Spinal cord (tissue), 10 donors: ENCODE measurements at places on chromosomes 1 and 21. TPM values are rescaled to one million over a fixed set of nuclear protein-coding genes. Genes with fewer than 3 reads are reported as not detected.
A peak's percentile ranks its signal among the peaks of the same experiment; 100 is the strongest.

Gene LDLRAD1
- not detected for polyA plus RNA-seq

DNA sequence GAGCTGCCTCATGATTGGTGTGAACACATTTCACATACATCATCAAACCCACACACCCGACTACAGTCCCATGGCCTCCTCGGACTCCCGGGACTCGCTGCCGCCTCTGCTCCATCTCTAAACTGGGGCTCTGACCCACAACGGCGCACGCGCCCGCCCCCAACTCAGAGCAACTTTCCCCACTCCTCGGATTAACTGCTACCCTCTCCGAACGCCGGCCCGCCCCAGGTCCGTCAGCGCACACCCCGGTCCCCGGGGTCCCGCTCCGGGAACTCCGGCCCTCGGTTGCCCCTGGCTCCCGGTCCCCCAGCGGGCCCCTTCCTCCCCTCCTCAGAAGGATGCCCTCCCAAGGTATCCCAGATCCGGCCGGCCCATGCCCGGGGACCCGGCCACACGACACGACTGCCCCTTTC is 740 bp downstream of the DSTYK start:
- DNase-seq = no peak

- DNase-seq = no peak
Observed at GRCh38 chr1:211118407-211119102, 15.4 kb downstream of the KCNH1 start.

Gene CAMK2N1
- polyA plus RNA-seq = 300 TPM

DNA sequence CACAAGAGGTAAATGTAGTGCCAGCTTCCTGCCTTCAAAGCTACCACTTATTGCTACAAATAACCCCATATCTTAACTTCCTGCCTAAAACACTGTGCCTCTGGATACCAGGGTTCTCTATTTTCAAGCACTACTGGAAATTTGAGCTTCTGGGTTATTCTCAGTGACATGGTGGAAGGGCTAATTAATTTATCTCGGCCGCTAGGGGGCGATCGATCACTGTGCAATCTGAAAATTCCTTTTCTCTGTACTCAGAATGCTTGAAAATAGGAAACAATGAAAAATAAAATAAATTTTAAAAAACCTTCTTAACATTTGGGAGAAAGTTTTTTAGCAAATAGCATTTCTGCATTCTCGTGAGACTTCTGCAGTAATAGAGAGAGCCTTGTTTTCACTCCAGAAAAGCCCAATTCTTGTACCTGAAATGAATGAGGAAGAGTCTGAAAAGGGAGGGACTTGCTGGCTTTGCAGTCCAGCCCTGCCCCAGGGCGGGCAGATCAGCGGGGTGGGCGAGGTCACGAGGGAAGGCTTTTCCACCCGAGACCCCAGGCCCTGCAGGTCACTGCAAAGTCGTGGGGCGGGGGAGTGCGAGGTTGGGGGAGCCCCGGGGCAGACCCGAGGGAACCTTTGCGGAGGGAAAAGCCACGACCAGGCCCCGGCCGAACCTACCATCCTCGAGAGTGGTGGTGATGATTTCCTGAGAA is 276.7 kb downstream of the PCP4 start:
- DNase-seq = no peak

DNA sequence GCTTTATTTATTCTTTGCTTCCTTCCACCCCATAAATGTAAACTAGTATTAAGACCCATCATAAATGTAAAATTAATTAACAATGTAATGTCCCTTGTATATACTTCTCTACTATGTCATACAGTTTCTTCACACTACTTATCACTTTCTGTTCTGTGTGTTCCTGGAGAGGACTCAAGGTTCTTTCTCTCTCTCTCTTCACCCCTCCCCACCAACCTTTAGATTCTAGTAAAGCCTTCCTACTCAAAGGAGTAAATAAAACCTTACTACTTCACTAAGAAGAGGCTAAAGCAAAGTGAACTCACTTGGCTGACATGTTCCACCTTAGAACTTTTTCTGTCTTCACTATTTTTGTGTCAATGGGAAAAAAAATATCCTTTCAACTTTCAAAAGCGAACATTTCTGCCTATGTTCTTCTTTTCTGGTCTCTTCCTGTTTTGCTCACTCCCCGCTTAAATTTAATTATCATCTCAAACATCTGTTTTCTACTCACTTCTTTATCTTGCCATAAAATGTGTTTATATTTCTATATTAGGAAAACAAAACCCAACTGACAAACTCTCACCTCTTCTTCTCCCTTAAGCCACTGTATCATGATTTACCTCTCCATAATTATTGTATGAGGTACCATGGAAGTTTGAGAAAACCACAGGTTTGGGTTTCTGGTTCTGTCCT is 260.3 kb downstream of the DPYD start:
- DNase-seq = no peak

DNA sequence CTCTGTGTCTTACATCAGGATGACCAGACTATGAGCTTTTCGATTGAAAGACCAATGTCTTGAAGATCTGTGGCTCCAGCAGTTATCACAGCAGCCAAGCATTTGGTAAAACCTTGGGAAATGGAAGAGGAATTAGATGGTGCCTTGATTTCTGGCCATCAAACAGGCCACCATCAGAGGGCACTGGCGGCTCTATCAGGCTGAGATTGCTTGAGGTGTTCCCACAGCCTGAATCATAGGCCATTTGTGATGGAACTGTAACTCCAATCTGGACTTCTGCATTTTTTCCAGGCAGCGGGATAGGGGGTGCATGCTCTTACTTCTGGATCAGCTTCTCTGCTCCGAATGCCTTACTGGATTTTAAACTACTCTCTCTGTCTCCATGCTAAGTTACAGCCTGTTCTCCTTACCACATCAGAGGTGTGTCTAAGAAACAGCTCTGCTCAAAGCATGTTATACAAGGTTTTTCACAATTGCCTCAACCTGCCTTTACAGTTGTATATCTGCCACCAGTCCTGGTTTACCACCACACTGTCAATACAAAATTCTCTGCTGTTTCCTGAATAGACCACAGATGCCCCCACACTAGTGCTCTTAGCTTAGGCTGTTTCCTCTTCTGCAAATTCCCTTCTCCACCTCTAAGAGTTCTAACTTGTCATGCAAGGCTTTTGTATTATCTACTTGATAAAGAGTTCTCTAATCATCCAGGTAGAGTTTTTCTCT is 180.9 kb downstream of the PTGER3 start:
- no peak for DNase-seq

- no peak for DNase-seq
Observed at GRCh38 chr21:27713154-27714109, 746.5 kb upstream of the ADAMTS5 start.

Gene PDC
- polyA plus RNA-seq = 0.62 TPM

Gene AMPD1
- polyA plus RNA-seq = 0.27 TPM

Gene TMEM52
- 9.0 TPM for polyA plus RNA-seq

Gene LCK
- polyA plus RNA-seq = 0.41 TPM

Gene CXADR
- polyA plus RNA-seq = 60.2 TPM

Gene CRP
- polyA plus RNA-seq = not detected

GRCh38 chr1:22253012-22253790 is 110.3 kb upstream of the WNT4 start:
- no peak for DNase-seq

Gene PCSK9
- polyA plus RNA-seq = 1.3 TPM

Gene RNU1-3
- polyA plus RNA-seq = 1.2 TPM

- no peak for DNase-seq
Observed at GRCh38 chr1:217715681-217716080, 84.5 kb downstream of the SPATA17 start.

Gene APOBEC4
- not detected for polyA plus RNA-seq

DNA sequence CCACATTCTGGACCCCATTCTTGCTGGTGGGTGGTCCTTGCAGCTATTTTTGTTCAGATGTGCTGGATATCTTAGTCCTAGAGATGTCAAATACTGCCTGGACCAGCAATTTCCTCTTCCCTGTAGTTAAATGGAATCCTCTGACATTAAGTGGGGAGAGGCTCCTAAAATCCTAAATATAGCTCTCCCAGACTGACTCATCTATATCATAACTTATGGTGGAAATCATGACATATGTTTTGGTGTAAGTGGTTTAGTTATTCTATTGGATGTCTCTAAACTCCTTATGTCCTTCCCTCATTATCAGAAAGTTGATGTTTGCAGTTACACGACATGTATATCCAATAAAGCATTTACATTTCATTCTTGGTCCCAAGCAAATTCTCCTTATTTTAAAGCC is 73.1 kb downstream of the KCNJ6 start:
- no peak for DNase-seq

- DNase-seq = peak; percentile 56
Observed at GRCh38 chr1:180533266-180533987, 25.3 kb upstream of the OVAAL start.
